ENCODE measurements at places on chromosomes 1 and 21.

- peak; percentile 88 for DNase-seq
Measured at GRCh38 chr1:156601122-156601830, at the start of gene GPATCH4. Gene GPATCH4 (minus strand): TSS chr1:156601479.

DNA sequence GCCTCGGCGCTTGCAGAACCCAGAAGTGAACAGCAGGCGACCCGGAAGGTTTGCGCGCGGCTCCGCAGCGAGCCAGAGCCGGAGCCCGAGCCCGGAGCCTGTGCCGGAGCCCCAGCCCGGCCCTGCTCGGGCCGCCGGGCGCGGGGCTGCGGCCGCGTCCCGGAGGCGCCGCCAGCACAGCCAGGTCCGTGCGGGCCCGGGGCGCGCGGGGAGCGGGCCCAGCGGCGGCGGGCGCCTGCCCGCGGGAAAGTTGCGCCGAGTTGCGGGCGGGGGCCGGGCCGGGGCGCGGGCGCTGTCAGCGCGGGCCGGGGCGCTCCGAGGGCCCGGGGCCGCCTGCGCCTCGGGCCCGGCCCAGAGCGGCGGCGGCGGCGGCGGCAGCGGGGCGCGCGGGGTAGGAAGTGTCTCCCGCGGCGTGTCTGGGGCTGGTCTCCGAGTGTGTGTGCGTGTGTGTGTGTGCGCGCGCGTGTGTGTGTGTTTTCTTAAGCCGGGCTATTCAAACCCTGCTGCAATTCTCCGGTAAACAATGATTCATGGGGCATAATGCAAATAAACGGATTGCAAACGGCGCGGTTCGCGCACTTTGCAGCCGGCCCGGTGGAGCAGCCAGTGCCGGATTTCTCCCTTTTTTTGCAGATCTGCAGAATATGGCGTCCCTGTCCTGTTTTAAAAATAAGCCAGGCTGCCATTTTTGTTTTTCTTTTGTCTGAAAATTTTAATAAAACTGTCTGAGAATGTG, at the start of gene ZNF362:
ZNF362 (plus strand) TSS at position 22 of the 736 bp plus-strand sequence. CDS start 14,083 bp downstream, outside the sequence.
- DNase-seq, result peak; percentile 71

GRCh38 chr1:181592255-181592859, 109.0 kb downstream of the CACNA1E start:
- no peak for DNase-seq

- no peak for DNase-seq
Measured at GRCh38 chr1:237211031-237211430, 169.0 kb downstream of the RYR2 start.

GRCh38 chr1:221809091-221810029, 67.5 kb upstream of the DUSP10 start:
- no peak for DNase-seq

GRCh38 chr1:29436181-29436785, 200.0 kb downstream of the PTPRU start:
- DNase-seq, result no peak

- no peak for DNase-seq
Measured at GRCh38 chr1:3106216-3106615, 37.2 kb downstream of the PRDM16 start.

GRCh38 chr1:173506437-173506836, 29.3 kb downstream of the PRDX6 start:
- peak; percentile 10 for DNase-seq

DNA sequence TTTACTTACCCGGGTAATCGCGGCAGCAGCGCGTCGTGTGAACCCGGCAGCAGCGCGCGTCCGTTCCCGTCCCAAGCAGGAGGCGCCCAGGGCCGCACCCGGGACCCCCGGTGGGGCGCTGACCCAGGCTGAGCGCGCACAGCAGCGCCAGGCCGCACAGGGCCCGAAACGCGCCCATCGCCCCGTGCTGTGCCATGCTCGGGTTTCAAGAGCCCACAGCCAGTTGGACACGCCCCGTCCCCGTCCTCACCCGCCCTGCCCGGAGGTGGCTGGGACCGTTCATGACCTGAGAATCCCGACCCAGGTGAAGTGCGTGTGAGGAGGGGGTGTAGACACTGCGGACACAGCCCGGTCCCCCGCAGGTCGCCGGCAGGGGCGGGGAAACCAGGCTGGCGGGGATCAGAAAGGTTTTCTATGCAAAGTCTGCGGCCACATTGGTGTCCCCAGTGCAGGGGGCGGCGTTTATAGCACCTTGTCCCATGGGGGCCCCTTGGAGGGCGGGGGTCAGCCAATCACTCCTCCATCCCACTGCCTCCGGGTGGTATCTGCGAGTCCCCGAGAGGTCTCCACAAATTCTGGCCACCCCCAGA, at the start of gene TNFRSF18:
TNFRSF18 (minus strand) TSS at position 217 of the 590 bp plus-strand sequence; CDS start at position 196, 21 bp downstream.
- DNase-seq, result peak; percentile 76

- DNase-seq, result peak; percentile 28
Measured at GRCh38 chr1:99004254-99004860, 304 bp downstream of the PLPPR5 start.

- no peak for DNase-seq
Measured at GRCh38 chr1:229199261-229200243, 71.4 kb upstream of the RAB4A start.

- DNase-seq, result no peak
Measured at GRCh38 chr21:15050568-15051377, 14.0 kb downstream of the NRIP1 start.

GRCh38 chr1:56329970-56330369, 249.4 kb downstream of the PLPP3 start:
- no peak for DNase-seq

GRCh38 chr1:84008631-84009030, 9.7 kb upstream of the TTLL7 start:
- DNase-seq, result no peak

- DNase-seq, result no peak
Measured at GRCh38 chr1:56169856-56170255, 409.5 kb downstream of the PLPP3 start.

DNA sequence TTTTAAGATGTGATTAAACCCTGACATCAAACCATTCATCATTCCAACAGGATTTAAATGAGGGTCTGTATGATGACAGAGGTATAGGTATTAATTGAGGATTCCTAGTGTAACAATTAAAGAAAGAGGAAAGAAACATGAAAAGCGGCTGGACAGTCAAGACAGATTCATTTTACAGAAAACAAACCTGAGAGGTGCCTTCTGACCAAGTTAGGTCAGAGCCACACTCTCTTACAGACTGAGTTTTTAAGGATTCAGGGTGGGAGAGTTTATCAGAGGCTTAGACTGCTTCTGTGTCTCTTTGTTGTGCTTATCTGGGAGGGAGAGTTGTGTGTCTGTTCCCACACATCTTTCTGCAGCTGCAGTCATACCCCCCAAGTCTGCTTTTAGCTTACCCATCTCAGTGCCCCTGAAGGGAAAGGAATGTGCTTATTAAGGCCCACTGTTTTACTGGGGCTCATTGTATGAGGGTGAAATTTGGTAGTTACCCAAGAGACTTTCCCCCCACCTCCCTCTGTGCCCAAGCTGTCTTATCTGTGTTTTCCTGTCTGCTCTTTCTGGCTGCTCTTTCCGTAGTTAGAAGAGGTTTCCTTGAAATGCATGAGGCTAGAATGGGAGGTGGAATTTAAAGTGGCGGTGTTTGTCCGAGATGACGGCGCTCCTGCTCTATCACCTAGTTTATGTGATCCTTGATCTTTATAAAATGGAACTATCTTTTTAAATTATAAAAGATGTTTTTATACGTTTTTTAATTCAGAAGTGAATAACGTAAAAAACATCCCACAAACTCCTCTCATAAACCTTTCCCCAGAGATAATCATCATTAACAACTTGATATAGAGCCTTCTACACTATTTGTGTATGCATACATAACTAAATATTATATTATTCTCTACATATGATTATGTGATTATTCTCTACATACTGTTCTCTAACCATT, 96.0 kb upstream of the TNFSF4 start:
- DNase-seq, result no peak

- DNase-seq, result no peak
Measured at GRCh38 chr1:55053265-55053954, 14.1 kb downstream of the PCSK9 start.

DNA sequence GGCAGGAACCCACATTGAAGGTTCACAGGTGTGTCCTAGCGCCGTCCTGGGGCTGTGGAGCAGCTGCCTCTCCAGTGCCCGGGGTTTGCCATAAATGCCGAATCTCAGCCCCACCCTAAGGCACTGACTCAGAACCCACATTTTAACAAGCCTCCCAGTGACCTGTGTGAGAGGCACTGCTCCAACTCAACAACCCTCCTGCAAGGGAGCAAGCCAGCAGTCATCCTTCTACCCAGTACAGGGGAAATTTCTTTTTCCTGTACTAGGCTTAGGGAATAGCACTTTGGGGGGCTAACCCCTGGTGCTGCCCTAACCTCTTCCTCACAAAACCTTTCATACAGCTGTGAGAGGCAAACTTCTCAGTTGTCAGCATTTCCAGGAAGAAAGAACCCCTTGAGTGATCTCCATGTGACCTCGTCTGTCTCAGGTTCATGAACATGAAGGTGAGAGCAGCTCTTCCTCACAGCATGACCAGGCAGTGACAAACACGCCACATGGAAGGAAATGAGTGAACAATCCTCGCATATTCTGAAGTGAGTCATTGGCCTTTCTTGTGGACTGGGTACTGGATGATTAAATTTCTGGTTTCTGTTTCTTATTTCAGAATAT, 11.4 kb upstream of the BCAR3 start:
- DNase-seq, result peak; percentile 78

- DNase-seq, result no peak
Measured at GRCh38 chr1:160045653-160046052, 13.9 kb upstream of the PIGM start.

DNA sequence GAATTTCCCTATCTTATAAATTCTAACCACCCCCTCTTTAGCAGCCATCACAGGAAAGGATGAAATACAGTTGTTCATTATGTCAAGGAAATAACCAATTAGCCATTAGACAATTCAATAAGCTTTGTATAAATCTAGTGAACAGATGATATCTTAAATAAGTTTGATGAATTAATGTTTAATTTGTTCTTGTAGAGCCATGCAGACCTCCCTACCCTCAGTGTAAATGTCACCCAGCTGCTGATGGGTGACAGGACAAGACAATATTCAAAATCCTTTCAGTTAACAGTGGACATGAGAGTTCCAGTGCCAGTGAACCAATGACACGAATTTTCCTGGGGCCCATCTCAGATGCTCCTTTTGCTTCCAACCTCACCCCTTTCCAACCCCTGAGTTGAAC, 395.9 kb downstream of the KCTD3 start:
- no peak for DNase-seq

- DNase-seq, result no peak
Measured at GRCh38 chr1:69982992-69983391, 222.4 kb downstream of the LRRC40 start.

- DNase-seq, result no peak
Measured at GRCh38 chr21:14877581-14878228, 187.1 kb downstream of the NRIP1 start.
